ENCODE measurements at places on chromosomes 4 and X.
A peak's percentile ranks its signal among the peaks of the same experiment; 100 is the strongest.

DNA sequence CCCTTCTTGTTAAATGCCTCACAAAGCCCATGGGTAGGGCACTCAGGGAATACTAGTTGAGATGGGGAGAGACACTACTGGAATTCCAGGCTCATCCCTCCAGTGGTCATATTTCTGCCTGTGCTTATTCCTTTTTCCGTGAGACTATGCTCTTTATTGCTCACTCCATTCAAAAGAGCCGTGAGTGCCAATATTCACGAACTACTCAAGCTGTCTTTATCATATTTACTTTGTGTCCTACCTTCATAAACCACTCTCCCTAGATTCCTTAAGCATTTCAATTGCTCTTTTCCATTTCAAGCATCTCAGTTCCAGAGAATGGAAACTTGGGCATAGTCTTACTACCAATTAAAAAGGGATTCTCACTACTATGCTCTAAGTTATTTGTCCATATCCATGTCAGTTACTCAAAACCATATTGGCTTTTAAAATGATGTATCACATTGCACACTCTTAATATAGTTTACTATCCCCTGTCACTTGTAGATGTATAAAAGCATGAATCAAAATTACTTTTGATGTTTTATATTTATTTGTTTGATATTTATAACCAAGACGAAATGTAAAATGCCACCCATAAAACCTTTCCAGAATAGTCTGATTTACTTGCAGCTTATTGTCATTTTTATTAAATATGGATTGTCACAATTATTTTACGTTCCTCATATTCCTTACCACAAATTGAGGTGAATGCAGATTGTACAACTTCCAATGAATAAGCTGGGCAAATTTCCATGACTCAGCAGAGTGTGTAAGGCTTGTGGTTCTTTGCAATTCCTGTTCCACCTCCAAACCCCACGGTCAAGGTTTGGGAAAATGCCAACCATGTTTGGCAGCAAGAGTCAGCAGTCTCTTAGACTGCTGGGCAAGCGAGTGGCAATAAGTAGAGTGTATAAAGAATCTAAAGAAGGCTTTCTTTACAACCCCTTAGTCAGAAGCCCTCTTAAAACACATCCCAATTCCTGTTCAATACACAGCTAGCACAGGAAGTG lies 24.4 kb downstream of the ENOX2 start:
- peak; percentile 59 for DNase-seq

GRCh38 chrX:93673056-93673868 lies at the start of gene NAP1L3:
Gene NAP1L3 (minus strand): TSS chrX:93673578. CDS start chrX:93673304, 274 bp downstream.
- DNase-seq: no peak

DNA sequence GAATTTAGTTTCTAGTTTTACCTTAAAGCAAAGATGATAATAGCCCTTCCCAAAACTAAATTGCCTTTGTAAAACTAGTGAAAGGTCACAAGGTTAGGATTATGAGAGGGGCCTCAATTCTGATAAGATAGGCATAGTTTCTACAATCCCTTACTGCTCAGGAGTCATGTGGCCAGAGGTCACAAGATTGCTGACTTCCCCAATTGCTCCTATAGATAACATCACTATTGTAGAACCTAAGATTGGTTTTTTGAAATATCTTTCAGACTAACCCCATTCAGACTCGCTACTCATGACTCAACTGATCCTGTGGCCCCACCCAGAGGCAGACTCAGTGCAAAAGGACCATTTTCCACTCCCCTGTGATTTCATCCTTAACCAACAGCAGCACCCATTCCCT lies 70.3 kb downstream of the SCD5 start:
- no peak for DNase-seq

- DNase-seq: peak; percentile 24
These were observed 507 bp downstream of the LIN54 start for GRCh38 chr4:83010111-83010521.

- no peak for DNase-seq
These were observed 51.4 kb downstream of the ABLIM2 start for GRCh38 chr4:8107146-8107657.

DNA sequence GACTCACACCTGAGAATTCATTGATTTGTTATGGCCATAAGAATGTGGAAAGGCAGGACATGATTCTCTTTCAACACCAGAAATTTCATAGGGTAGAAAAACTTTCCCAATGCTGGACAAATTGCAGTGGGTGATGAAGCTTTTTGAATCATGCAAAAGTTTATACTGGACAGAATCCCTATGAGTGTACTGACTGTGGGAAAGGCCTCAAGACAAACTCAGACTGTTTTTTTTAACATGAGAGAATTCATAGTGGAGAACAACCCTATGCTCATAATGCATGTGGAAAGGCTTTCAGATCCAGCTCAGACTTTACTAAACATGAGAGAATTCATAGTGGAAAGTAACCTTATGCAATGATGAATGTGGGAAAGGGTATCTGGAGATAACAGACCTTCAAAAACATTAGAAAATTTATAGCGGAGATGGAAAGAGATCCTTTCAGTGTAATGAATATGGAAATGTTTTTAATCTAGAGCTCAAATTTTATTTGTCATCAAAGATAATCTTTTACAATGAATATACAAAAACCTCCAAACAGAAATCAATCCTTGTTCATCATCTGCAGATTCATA lies 36.2 kb upstream of the MAGED1 start:
- no peak for DNase-seq

- DNase-seq: no peak
These were observed 1.1 kb upstream of the TBC1D14 start for GRCh38 chr4:6908432-6909112.

DNA sequence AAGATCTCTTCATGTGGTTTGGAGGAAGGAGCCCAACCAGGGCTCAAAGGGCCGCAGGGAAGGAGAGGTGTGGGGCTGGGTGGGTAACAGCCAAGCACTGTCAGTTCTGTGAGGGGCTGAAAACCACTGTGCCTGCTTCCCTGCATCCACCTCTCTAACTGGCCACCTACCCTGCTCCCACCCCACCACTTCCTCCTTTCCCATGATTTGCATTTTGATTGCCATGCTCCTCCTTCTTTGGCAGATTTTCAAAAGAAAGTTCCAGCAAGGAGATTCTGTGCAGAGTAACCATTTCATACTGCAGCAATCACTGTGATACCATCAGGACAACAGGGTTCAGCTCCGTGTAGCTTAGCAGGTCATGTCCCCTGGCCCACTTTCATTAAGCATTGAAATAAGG lies 1.8 kb downstream of the ZNF674 start:
- DNase-seq: no peak

- no peak for DNase-seq
These were observed 2.7 kb downstream of the BEX3 start for GRCh38 chrX:103378990-103379389.

DNA sequence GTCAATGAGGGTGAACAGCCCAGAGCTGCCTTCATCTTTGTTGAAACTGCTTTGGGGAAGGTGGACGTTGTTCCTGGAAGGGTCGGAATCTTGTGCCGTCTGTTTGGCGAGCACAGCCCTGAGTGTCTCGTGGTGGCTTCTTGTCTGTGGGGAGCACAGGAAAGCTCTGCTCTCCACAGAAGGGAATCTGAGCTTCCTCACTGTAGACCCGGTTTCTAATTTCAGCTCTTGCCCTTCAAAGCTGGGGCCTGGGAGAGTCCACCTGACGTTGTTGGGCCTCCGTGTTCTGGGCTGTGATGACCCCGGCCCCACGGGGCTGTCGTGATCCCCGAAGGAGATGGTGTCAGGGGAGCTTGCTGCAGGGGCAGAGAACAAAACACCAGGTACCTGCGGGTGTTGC lies 47.5 kb downstream of the SORCS2 start:
- no peak for DNase-seq

- no peak for DNase-seq
These were observed 1.8 kb downstream of the USP11 start for GRCh38 chrX:47234583-47234982.

- no peak for DNase-seq
These were observed 8.9 kb downstream of the EIF4E start for GRCh38 chr4:98919996-98920395.

- DNase-seq: no peak
These were observed 112.5 kb downstream of the PCDH7 start for GRCh38 chr4:30832639-30833038.

DNA sequence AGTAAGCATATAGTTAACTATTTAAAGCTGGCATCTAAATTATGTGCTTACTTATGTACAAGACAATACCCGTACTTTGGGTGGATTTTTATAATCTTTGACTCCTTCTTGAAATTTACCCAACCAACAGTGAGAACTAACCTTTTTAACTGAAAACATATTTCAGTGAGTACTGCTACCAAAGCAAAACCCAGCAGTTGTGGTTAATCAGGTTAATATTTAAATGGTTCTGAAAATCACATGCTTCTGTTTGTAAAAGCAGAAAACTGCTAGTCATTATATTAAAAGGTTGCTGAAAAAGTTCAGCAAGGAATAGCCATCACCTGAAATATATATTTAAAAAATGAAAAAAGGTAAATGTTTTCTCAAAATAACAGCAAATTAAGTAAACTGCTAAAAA lies 20.0 kb downstream of the UBE2D3 start:
- no peak for DNase-seq

DNA sequence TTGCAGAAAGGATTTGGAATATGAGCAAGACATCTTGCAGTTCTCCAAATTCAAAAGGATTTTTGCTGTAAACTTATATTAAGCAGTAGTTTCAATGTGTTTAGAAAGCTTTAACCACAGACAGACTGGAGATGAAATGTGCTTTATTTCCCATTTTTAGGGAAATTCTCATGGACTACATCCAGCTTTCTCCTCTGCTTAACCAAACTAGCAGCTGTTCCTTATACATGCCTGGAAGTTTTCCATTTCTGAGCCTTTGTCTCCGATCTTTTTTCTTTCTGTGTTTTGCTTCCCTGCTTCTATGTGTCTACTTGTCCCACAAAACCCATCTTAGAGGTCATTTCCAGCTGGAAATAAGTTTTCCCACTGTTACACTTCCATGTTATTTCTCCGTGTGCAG lies 41.6 kb downstream of the TMA16 start:
- no peak for DNase-seq

GRCh38 chr4:99437723-99438404 lies 2.7 kb upstream of the ADH7 start:
- peak; percentile 0 for DNase-seq

- peak; percentile 26 for DNase-seq
These were observed 131.9 kb downstream of the FHIP1A start for GRCh38 chr4:151540728-151541388.

GRCh38 chr4:184891816-184892397 lies 66.1 kb upstream of the ACSL1 start:
- no peak for DNase-seq

GRCh38 chrX:3257471-3257870 lies 89.0 kb downstream of the MXRA5 start:
- no peak for DNase-seq

- no peak for DNase-seq
These were observed 347.2 kb upstream of the DDX53 start for GRCh38 chrX:22652596-22652995.

Data from DMS79 treated with DMSO at 0.1 percent for 48 hours (cell line).